ENCODE measurements at places on chromosomes 16 and 17.
A peak's percentile ranks its signal among the peaks of the same experiment; 100 is the strongest.

DNA sequence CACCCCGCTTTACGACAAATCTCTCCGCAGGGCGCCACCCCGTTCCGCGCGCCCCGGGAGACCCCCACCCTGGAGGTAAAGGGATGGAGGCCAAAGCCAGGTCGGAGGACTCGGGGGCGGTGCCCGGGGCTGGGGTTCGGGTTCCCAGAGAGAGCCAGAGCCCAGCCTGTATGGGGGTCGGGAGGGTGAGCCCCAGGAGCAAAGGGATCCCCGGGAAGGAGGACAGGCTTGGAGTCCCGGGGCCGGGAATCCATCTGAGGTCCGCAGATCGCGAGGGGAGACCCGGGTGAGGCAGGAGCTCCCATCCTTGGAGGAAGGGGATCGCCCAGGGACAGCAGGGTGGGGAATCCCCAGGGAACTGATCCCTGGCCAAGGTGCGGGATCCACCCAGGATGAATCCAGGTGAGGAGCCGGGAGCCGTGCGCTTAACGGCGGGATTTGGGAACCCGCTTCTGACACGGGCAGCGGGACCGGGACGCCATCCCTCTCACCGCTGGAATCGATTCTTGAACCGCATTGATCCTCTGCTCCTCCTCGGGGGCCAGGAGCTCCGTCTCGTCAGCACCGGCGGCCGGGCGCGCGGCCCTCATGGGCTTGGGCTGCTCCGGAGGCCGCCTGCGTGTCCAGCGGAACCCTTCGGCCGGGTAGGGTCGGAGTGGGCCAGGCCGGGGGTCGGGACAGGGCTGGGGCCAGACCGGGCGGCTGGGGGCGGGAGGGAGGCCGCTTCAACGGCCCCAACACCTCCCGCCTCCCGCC lies at the start of gene MMD:
Gene MMD, minus strand, starts transcription at position 657 of the 756 bp plus-strand sequence. Its CDS starts 140 bp downstream, at position 517.
- DNase-seq: peak; percentile 13

- no peak for DNase-seq
Observed at GRCh38 chr16:54933281-54934011, 2.8 kb downstream of the IRX5 start.

- DNase-seq: no peak
Observed at GRCh38 chr16:2008009-2008526, 1.6 kb downstream of the ZNF598 start.

DNA sequence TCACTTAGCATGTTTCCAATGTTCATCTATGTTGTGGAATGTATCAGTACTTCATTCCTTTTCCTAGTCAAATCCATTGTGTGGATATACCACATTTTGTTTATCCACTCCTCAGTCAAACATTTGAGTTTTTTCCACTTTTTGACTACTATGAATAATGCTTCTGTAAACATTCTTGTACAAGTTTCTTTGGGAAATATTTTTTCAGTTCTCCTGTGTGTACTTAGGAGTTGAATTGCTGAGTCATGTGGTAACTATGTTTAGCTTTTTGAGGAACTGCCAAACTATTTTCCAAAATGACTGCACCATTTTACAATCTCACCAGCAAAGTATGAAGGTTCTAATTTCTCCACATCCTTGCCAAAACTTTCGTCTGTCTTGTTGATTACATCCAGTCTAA lies 223.7 kb upstream of the AXIN2 start:
- no peak for DNase-seq

DNA sequence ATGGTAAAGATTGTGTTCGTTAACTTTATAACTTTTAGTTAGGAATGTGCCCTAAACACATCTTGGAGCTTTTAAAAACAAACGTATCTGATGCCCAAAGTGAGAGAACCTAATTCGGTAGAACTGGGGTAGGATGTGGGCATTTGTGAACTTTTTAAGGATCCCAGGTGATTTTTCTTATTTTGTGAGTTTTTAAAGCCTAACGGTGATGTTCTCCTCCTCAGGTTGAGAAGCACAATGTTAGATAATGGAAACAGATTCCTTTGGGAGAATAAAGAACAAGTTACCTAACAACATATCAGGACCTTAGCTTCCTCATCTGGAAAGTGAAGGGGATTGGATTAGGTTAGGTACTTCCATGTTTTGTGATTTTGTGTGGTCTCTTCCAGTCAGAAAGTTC lies 687 bp downstream of the SAP30BP start:
- DNase-seq: no peak

GRCh38 chr17:49548506-49549310 lies 27.0 kb upstream of the NXPH3 start:
- no peak for DNase-seq

- DNase-seq: no peak
Observed at GRCh38 chr17:32015245-32016013, 8.2 kb downstream of the LRRC37B start.

GRCh38 chr16:86740906-86741799 lies 162.8 kb downstream of the FOXL1 start:
- DNase-seq: no peak

GRCh38 chr16:47196457-47196856 lies 52.7 kb upstream of the NETO2 start:
- DNase-seq: no peak

DNA sequence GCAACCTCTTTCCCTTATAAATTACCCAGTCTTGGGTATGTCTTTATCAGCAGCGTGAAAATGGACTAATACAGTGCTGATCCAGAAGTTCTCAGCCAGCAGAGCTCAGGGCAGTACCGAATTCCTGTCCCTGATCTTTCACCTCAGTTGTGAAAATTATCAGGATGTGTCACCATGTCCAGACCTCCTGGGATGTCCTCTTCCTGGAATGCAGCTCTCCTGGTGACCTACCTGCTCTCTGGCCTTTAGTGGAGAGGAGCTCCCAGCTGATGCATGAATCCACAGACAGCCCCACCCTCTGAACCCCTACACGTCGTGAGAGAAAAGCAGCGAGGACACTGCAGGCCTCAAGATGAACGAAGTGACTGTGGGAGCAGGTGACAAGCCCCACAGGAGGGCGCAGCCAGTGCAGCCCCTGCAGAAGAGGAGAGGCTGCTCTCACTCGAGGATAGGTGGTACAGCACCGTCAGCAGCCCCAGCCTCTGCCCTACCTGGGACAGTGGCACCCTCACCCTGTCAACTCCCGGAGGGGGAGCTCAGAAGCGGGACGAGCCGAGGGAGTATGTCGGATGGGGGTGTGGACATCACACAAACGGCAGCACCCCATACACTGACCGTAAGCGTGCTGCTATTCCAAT lies 22.0 kb upstream of the C16orf95 start:
- no peak for DNase-seq

DNA sequence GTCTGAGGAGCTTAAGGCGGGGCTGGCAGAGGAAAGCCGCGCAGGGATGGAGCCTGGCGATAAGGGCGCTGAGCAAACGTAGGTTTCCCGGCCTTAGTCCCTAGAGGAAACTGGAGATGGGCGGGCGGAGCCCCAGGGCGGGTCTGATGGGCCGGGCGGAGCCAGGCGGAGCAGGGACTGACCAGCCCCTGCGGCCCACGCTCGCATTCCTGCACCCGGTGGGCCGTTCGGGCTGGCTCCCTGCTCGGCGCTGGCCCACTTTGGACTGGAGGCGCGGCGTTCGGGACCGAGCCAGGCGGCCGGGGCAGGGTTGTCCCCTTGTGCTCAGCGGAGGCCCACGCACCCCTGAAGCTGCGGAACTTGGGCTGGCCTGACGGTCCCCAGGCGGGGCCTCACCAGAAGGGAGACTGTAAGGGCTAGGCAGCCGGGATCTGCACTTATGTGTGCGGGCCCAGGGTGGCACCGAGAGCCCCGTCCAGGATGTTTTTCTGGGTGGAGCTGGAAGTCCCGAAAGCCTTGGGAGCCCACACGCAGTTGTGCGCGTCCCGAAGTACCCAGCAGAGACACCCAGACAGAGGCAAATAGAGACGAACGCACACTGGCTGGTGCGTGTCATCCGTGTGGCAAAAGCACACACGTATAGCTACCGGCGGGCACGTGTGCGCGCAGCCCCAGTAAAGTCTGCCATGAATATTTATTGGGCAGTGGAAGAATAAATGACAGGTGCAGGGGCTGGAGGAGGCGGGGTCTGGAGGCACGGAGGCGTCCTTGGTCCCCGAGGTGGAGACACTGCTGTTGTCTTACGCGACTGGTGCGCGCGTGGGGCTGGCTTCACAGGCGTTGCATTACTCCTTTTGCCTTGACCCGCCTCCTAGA lies 1.4 kb downstream of the PYDC1 start:
- DNase-seq: no peak

- no peak for DNase-seq
Observed at GRCh38 chr17:66652840-66653507, 181.9 kb upstream of the CACNG5 start.

GRCh38 chr17:38562903-38563302 lies 42.8 kb downstream of the SRCIN1 start:
- no peak for DNase-seq

- DNase-seq: no peak
Observed at GRCh38 chr16:11296706-11297491, 15.8 kb upstream of the PRM1 start.
